HS-27A (cell line): ENCODE measurements at places on chromosomes 6 and 20.
A peak's percentile ranks its signal among the peaks of the same experiment; 100 is the strongest.

GRCh38 chr6:166010136-166010960, 157.3 kb downstream of the TBXT start:
- no peak for DNase-seq

GRCh38 chr20:5065879-5066383, 53.8 kb downstream of the PCNA start:
- peak; percentile 94 for DNase-seq

DNA sequence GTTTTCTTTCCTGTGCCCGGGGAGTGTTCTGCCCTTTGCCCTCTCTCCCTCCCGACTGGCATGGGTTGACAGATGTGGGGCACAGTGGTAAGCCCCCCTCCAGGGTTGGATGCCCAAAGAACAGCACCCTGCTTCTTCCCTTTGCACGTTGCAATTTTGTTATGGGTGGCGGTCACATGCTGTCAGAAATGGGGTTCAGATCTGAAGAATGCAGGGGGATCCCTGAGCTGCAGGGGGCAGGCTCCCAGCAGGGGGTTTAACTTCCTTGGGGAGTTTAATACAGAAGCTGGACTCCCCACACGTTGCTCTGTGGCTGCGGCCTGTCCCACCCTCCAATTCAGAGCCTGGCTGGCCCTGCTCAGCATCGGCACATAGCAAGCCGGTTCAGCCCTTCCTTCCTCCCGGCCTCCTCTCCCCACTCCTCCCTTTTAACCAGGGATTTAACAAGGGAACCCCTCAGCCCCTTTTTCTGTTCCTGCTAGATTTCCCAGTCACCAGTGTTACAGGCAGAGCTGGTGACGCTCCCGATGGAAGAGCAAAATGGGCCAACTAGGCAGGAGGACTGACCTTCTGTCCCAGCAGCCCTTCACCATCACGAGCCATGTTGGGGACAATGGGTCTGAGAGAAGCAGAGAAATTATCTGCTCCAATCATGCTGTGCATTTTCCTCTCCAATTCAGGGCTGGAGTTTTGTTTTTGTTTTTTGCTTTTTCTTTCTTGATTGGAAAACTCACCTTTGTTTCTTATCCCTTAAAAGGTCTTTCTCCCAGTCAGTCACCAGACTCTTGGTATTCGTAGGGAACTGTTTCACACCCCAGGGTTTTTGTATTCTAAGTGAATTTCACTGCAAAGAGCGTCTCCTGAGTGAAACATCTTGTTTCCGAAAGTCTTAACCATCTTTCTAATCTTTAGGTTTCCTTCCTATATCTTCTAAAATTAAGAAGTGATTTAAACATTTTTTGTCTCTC, 6.8 kb downstream of the FOXF2 start:
- DNase-seq: no peak

GRCh38 chr6:47854971-47855370, 73.1 kb downstream of the OPN5 start:
- no peak for DNase-seq

GRCh38 chr6:12529364-12530019, 187.1 kb upstream of the PHACTR1 start:
- no peak for DNase-seq

DNA sequence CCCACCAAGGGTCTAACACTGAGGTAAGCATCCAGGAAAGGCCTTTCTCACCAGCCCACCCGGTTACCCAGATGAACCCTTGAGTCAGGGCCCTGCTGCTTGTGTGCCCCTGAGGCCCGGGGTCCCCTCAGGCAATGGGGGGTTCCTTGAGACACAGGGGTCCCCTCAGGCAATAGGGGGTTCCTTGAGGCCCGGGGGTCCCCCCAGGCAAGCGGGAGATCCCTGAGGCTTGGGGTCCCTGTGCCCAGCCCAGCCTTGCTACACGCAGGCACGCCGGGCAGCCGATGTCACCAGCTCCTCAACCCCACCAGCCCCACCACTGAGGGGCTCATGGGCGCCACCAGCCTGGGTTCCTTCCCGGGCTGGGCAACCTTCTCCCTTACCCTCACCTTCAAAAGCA, 247.2 kb downstream of the TTLL2 start:
- no peak for DNase-seq

GRCh38 chr20:1895674-1896483, 672 bp downstream of the SIRPA start:
- no peak for DNase-seq

- no peak for DNase-seq
Observed at GRCh38 chr6:125363824-125364165, 62.0 kb upstream of the HDDC2 start.

GRCh38 chr6:46352541-46353268, 138.5 kb downstream of the RCAN2 start:
- no peak for DNase-seq

DNA sequence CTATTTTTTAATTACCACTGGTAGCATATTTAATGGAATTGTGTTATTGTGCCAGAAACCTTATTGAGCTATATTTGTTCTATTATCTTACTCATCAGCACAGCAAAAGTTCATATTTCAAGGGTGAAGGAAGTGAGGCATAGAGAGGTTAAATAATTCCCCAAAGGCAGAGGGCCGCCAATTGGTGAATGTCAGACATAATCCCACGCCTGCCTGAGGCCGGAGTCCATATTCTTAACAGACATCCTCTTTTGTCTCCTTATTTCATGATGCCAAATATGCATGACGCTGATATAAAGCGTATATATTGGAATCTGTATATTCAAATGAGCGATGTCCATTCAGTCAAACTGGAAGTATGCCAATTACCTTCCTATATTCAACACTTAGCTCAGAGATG, 505.0 kb upstream of the SLC35B3 start:
- no peak for DNase-seq

- DNase-seq: no peak
Observed at GRCh38 chr6:41176189-41176588, 13.3 kb upstream of the TREM2 start.

DNA sequence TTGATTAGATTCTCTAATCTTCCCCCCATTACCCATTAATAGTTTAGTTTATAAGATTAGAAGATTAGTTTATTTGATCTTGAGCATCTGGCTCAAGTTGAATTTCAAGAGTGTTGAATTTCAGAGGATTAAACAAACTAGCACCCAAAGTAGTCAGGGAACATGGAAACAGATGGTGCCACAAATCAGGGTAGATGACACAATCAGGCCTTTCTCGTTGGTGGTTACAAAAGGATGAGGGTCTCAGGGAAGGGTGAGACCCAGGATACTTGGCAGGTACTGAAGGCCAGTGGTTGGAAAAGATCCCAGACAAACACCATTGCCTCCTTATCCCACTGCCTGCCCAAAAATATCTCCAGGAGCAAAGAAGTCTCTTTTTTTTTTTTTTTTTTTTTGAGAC, 29.5 kb upstream of the ADGRF1 start:
- no peak for DNase-seq

- no peak for DNase-seq
Observed at GRCh38 chr6:162572240-162572639, 155.3 kb downstream of the PRKN start.

DNA sequence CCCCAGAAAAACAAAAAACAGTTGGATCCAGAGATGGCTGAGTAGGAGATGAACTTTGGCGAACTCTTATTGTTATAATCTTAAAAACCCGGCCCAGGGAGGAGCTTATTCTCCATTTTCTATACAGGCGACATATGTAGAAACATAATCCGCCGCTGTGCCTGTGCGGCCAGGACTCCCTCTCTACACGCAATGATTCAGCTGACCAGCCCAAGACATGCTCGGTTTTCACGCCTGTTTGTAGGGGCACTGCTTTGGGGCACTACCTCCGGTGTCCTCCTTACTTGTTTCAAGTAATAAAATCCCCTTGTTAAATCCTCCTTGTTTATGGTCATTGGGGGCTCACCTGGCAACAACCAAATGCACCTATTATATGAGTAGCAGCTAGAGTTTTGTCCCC, 89.9 kb downstream of the SEL1L2 start:
- DNase-seq: no peak

DNA sequence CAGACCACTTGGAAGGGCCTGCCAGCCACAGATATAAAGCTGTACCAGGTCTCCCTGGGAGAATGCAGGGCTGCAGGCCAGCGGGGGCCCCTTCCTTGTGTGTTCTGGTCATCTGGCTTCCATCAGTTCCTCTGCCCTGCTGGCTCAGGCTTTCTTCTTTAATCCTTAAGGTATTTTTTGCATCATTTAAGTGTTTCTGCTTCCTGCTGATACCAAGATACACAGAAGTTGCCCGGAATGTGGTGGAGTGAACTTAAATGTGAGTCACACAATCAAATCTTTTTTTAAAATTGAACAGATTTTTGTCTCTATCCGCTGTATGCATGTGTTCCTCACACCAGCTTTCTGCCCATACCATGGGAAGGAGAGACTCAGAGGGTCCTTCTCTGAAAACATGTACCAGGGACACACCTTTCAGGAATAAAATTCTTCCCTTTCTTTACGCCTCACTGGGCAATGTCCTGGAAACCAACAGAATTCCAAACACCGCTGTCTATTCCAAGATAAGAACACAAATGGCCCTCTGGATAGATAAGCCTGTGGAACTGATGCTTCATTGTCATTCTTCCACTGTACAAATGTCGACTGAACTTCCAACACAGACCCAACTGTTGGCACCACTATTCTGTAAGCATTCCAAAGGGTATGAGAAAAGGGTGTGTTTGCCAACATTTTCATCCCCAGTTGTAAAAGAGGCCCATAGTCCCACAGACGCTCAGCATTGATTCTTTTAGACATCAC, 206.2 kb upstream of the MYLIP start:
- DNase-seq: peak; percentile 49

DNA sequence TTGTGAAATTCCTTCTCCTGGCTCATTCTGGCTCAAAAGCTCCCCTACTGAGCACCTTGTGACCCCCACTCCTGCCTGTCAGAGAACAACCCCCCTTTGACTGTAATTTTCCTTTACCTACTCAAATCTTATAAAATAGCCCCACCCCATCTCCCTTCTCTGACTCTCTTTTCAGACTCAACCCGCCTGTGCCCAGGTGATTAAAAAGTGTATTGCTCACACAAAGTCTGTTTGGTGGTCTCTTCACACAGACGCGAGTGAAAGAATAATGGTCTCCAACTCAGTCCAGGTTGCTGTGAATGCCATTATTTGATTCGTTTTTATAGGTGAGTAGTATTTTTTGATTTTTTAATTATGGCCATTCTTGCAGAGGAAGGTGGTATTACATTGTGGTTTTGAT, 414.1 kb upstream of the FKBP1C start:
- DNase-seq: no peak

DNA sequence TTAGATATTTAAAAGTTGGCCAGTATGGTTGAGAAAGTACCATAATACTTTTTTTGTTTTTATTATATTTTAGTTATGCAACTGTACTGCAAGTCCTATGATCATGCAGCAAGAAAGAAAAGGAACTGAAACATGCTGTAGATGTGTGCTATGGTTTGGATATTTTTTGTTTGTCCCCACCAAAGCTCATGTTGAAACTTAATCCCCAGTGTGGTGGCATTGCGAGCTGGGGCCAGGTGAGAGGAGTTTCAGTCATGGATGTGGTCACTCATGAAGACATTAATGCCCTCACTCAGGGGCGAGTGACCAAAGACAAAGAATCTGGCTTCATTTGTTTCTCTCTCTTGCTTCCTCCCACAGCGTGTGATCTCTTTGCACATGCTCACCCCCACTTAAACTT, 393.9 kb downstream of the PAX1 start:
- no peak for DNase-seq

- peak; percentile 98 for DNase-seq
Observed at GRCh38 chr20:25310921-25311728, 63.2 kb downstream of the PYGB start.

DNA sequence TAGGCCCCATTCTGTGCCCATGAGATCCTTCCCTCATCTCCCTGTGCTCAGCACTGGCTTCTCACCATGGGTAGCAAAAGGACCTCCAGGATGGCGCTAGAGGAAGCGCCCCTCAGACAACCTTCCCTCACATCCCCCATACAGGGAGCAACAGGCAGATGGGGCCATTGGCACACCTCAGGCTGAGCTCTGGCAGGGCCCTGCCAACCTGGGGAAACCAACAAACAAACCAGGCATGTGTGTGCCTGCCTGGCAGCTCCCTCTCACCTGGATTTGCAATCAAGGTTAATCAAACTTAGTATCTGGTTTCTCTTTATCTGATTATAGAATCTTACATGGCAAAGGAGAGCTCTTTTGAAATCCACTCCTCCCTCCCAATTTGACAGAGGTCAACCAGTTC, 134.9 kb downstream of the SLC23A2 start:
- no peak for DNase-seq

- peak; percentile 38 for DNase-seq
Observed at GRCh38 chr20:63686492-63687321, 9.7 kb upstream of the TNFRSF6B start.
